ENCODE measurements at places on chromosomes 13 and 19.

DNA sequence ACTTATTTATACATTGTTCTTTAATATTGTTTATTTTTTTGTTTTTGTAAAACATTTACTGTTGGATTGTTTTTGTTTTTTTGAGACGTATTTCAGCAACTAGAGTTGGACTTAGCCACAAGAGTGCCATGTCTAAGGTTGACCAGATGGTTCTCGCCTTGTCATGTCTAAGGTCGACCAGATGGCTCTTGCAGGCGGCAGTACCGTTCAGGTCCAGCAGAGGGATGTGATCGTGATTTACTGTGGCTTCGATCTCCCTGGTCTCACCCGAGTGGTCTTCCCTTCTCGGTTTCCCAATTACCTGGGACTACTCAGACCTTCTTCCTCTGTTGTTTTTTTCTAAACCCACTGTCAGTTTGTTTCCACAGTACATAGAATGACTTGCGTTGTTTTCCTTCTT, 1438.6 kb downstream of the UQCRFS1 start:
- no peak for DNase-seq

GRCh38 chr19:17183271-17183761, 31.8 kb upstream of the USE1 start:
- DNase-seq = no peak

DNA sequence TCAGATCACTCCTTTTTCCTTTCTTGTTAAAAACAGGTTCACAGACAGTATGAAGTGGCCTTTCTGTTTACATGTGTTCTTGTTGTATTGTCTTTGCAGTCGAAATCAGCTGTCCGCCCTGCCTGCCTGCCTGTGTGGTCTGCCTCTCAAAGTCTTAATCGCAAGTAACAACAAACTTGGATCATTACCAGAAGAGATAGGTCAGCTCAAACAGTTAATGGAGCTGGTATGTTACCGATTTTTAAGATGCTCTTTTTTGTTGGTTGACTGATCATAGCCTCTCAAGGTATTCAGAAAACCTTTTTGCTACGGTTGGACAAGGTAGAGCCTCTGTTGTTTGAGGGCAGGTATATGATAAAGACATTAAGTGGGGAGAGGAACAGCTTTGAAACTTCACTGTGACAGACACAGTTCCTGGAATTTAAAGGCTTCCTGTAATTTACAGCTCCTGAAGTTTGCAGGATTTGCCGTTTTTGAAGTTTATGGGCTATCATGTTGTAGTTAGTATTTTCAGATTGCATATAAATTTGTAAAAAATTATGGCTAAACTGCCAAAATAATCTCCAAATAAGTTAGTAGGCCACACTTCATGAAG, 116.1 kb downstream of the LRCH1 start:
- DNase-seq = no peak

DNA sequence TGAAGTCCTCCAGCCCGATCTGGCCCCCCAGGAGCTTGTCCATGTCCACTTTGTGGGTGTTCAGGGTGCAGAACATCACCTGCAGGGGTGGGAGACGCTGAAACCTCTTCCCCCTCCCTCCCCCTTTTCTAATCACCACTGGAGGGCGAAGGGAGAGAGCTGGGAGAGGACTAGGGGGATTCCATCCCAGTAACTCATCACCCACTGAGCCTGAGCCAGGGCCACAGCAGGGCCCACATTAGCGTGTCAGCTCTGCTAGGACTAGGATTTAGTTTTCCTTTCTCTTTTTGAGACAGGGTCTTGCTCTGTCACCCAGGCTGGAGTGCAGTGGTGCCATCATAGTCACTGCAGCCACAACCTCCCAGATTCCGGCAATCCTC, 5.5 kb upstream of the PTGER1 start:
- no peak for DNase-seq

GRCh38 chr13:41107104-41107571, 25.5 kb downstream of the KBTBD6 start:
- no peak for DNase-seq

DNA sequence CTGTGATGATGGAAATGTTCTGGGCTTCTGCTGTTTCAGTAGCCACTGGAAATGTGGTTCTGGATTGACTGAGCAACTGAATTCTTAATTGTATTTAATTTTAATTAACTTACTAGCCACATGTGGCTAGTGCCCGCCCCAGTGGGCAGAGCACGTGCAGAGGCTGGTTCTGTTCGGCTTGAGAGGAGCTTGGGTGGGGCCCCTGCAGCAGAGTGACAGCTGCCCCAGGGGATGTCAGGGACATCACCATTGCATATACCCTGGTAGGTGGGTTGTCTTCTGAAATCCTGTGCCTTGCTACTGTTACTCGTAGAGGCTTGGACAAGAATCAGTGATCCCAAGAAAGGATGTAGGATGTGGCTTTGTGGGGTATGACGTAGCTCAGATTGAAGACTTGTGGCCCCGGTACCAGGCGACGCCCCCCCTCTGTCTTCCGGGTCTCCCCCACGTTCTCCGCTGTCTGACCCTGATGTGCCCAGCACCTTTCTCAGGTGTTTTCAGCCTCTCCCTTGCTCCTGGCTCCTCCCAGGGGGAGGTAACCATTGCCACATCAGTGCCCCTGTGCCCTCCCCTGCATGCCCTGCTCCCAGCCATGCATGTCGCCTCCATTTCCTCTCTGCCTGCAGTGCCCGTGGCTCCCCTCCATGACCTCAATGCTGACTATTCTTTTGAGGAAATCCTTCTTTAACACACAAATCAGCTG, 102.6 kb upstream of the RNF113B start:
- DNase-seq = peak; percentile 57

- no peak for DNase-seq
Measured at GRCh38 chr19:33752945-33753344, 43.7 kb upstream of the KCTD15 start.

- DNase-seq = no peak
Measured at GRCh38 chr13:36763126-36763722, 55.8 kb upstream of the RFXAP start.

- no peak for DNase-seq
Measured at GRCh38 chr19:28869459-28869858, 343.5 kb downstream of the UQCRFS1 start.

DNA sequence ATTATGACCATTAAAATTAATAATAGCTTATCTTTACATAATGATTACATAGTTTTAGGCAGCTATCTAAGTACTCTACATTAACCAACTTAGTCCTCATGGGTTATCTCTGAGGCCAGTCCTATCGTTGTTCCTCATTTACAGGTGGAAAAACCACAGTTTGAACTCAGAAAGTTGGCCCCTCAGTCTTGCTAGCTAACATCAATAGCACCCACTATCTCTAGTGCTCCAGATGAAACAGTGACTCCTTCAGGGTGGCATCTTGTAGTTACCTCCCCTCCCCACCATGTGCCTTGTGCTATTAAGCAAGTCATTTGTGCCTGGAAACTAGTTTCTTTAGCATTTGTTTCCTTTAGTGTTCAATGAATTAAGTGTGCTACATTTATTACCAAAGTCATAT, 1086.7 kb downstream of the EFNB2 start:
- no peak for DNase-seq

DNA sequence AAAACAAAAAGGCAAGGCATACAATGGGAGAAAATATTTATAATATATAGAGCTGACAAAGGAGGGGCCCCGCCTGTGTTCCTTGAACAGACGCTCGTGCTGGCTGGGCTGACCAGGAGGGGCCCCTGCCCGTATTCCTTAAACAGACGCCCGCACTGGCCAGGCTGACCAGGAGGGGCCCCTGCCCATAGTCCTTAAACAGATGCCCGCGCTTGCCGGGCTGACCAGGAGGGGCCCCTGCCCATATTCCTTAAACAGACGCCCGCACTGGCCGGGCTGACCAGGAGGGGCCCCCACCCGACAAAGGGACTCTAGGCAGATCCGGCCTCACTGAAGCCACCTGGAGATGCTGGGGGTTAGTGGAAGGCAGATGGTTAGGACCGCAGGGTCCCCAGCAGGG, 9.3 kb downstream of the ADPRHL1 start:
- DNase-seq = no peak

DNA sequence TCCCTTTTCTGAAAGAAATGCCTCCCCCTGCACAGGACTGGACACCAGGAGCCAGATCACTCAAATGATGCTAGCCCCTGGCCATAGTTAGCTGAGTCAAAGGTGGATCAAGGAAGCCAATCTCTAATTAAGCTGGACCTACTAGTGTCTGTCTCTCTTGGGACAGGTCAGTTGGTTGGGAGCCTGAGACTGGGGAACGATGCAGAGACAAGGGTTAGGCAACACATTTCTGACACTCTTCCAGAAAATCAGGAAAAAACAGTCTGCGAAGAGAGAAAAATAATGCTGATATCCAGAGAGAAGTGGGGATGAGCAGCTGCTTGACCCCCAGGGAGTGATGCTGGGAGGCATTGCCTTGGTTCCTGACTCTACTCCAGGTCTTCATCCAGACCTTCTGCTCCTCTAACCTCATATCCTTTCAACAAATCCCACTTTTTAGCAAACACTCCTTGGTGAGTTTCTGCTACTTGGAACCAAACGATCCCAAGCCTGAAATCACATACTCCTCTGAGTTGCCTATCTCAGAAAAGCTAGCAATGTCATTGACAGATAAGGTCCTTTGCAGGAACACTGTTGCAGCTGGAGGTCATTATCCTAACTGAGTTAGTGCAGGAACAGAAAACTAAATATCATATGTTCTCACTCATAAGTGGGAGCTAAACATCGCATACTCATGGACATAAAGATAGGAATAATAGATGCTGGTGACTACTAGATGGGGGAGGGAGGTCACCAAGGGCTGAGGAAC, 369.7 kb downstream of the COG6 start:
- no peak for DNase-seq

DNA sequence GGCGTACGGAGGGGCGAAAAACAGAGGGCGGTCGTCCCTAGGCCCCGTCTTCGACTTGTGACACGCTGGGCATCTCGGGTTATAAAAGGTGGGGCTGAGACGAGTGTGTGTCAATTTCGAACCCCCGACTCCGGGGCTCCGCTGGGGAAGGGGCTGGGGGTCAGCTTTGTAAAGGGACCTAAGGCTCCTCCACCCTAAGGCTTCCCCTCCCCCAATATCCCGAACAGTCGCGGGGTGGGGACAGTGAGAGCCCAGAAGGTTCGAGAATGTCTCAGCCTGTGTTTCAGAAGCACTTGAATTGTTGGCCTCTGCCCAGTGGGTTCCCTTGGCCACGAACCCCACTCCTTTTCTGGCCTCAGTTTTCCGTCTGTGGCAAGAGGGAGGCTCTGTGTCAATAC, 450 bp downstream of the SELENOW start:
- no peak for DNase-seq

DNA sequence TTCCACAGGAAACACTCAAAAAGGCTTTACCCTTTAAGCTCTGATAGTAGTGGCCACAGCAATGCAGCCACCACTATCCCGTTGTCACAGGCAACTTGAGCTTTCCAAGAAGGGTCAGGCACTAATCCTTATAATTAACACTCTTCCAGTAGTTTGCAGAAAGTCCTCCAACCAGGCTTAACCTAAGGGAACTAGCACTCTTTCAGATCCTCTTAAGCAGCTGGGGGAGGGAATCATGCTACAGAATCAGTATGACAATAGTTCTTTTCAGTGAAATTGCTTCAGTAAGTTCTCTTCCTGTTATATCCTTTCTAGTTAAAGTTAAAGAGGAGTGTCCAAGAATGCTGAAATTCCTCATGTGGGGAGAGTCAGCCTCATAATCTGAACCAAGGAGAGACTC, 82.2 kb downstream of the TNFSF11 start:
- no peak for DNase-seq

GRCh38 chr19:14563989-14564651, 7.7 kb downstream of the NDUFB7 start:
- DNase-seq = no peak

GRCh38 chr13:80180740-80181355, 160.1 kb downstream of the SPRY2 start:
- no peak for DNase-seq

DNA sequence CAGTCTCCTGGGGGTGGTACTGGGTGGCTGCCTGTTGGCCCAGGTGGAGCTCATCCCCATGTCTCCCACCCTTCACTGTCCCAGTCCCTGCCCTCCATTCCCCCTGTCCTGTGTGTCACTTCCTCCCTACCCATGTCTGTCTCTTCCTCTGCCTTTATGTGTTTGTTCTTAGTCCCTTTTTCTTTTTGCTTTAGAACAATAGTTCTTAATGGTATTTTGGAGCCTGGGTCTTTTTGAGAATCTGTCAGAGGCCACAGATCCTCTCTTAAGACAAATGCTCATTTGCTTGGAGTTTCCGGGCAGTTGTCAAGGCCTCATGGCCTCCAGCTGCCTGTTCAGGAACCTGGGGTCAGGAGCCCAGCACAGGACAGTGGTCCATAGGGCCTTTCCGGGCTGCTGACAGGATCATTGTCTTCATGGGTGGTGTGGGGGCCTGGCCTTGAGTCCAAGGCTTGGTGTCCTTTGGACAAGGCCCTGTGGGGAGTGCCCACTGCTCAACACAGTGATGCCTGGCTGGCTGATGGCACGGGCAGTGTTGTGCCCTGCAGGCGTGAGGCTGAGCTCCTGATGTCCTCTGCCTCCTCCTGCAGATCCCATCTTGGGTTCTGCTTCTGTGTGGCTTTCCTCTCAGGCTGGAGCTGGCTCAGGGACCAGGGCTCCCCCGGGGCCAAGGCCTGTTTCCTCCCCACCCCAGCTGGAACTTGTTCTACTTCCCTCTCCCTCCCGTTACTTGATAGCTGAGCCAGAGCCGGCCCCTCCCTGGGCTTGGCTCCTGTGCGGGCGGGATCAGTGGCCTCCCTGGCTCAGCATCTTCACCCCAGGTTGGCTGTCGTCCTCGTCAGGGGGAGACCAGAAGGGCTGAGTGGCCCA, 3.5 kb downstream of the EGLN2 start:
- DNase-seq = no peak

DNA sequence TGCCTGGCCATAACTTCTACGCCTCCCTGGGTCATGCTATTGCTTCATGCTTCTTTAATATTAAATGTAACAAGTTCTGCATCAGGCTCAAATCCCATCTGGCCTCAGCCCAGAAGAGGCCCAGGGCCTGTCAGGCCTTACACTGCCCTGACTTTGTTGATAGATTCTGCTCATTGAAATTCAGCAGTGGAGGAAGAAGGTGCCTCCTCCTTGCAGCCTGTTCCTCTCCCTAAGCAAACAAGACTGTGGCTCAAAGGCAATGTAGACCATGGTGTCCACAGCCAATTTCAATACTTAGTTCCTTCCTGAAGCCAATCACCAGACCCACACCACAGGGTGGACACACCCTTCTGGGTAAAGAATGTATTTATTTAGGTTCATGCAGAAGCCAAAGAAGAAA, 59.4 kb downstream of the LACC1 start:
- no peak for DNase-seq

DNA sequence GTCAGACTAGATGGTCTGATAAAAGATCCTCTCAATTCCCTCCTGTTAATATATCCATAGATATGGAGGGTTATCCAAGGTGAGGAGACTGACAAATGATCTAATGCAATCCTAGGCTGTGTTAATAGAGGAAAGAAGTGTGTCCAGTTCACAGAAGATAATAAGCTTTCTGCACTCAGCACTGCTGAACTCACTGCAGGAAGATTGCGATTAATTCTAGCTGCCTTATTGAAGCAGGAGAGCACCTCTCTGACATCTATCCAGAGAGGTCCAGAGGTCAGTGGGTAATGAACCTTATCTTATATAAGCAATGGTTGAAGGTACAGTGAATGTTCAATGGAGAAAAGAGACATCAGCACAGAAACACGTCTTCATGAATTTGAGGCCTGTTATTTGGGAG, 75.9 kb upstream of the SLC10A2 start:
- DNase-seq = no peak

Data from NCI-H2081 treated with DMSO at 0.1 percent for 48 hours (cell line).